ENCODE measurements at places on chromosomes 11 and 22.

DNA sequence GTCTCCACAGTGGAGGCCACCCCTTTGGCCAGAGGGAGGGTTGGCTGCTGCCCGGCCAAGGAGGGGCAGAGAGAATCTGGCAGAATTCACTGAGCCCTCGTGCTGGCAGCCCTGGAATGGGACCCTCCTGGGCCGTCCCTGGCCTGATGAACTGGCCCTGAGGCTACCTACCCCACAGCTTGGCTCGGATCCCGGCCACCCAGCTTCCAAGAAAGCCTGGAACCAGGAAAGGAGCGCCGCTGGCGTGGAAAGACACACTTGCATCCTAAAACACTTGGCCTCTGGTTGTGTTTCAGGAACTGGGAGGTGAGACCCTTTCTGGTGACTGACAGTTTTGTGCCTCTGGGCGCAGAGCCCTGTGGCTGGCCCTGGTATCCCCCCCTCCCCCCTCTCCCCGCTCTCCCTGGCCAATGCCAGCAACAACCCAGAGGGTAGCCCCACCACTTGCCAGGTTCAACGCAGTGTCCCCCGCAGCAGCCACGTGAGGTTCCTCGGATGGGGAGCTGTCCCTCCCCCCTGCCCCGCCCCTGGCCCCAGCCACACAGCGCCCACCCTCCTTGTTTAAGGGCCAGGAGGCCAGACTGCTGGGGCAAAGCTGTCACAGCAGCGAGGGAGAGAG is 693 bp downstream of the NFAM1 start:
- DNase-seq = no peak

- no peak for DNase-seq
These were observed 29.7 kb upstream of the ST14 start for GRCh38 chr11:130129922-130130321.

DNA sequence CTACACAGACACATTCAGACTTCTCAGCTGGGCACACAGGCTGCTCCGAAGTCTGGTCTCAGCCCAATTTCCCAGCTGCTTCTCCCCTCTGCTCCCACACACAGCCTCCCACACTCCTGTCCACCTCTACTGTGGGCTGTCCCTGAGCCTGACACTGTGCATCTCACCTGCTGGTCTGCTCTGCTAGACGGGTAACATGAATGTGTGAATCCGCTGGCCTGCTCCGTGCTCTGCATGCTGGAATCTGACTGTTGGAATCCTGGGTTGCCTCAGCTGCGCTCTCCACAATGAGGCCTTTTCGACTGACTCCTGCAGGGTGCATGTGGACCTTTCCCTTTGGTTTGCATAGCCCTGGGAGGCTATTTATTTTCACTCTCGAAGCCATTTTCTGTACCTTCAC is 489.5 kb upstream of the B3GAT1 start:
- no peak for DNase-seq

GRCh38 chr11:1310772-1311468 is 1.5 kb upstream of the TOLLIP start:
- peak; percentile 76 for DNase-seq

DNA sequence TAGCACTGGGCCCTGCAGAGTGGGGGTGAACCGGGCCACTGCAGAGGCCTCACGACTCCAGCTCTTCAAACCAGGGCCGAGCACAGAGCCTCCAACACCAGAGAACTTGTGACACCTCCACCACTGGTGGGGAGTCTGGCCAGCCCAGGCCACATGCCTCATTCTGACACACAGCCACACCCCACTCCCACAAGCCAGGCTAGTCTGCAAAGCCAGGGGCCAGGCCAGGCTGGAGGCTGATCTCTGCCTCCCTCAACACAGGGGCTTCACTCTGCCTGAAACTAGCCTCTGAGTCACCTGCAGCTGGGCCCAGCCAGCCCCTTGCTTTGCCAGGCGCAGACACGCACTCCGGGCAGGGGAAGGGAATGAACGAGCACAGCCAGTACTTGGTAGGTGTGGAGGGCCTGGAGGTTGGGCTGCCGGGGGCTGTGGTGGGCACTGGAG is 102.9 kb downstream of the MED15 start:
- DNase-seq = no peak

DNA sequence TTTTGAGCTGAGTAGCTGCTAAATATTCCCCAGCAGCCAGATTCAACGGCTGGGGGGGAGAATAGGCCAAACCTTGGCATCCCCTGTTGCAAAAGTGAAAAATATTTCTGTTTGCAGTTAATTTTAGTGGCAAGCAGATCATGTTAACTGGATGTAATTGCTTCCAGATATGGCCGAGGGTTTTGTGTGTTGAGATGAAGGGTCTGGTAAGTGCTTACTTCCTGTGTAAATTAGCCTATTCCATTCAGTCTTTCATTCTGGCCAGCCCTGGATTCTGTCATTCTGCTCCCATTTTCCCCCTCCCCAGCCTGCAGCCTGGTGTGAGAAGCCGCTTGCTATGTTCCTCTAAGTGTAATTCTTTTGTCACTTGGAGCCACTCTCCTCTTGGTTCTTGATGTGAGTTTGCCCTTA is 17.4 kb downstream of the ZBTB16 start:
- no peak for DNase-seq

GRCh38 chr11:68373189-68373814 is 60.9 kb downstream of the LRP5 start:
- no peak for DNase-seq

DNA sequence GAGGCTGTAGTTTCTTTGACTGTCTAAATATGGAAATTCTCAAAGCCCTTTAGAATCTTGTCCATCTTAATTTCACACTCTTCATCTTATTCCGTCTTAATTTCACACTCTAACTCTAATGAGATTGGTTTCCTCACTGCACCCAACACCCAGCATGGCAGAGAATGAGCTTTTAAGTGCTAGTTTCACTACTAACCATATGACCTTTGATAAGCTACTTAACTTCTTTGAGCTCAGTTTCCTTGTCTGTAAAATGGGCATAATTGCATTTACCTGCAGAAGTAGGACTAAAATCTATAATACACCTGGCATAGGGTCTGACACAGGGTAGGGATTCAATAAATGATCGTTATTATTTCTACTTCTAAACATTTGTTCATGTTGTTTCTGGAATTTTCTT is 30.4 kb downstream of the TBCEL start:
- DNase-seq = no peak

GRCh38 chr11:3200388-3201111 is 18.1 kb downstream of the MRGPRG start:
- no peak for DNase-seq

DNA sequence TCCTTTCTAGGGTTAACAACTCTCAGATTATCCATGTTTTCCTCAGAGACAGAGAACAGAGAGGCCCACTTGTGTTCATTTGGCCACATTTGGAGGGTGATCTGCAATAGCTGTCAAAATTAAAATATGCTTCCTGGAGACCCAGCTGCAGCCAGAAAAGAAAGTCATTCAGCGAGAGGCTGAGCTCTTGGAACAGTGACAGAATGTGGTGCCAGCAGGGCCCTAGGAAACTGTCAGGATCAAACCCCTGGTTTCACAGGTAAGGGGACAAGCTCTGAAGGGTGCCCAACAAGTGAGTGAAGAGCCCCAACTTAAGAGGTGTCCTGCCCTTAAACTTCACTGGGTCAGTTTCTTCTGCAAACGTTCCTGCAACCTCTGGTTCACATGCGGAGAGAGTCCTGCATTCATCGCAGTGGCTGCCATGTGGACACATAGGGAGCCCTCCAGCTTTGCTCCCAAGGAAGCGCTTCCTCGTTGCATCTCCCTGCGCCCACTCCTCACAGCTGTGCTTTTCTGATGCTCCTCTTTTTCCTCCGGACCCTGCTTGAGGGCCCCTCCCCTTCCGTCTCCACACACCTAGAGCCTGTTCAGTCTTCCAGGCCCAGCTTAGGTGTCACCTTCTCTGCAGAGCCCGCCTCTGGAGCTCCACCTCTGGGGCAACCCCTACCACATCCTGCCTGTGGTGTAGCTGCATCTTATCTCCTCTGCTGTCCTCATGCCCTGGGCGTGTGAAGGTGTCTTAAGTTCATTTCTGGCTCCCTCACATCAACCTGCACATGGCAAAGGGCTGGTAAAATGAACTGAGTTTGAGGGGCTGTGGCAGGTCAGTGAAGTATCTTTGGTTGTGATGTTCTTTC is 3.9 kb downstream of the UCP3 start:
- peak; percentile 89 for DNase-seq

GRCh38 chr11:13446444-13446843 is 16.6 kb downstream of the BTBD10 start:
- no peak for DNase-seq

- no peak for DNase-seq
These were observed 15.3 kb downstream of the KCNJ5 start for GRCh38 chr11:128906185-128907050.

- DNase-seq = no peak
These were observed 72.7 kb upstream of the ARFGAP3 start for GRCh38 chr22:42929838-42930155.

DNA sequence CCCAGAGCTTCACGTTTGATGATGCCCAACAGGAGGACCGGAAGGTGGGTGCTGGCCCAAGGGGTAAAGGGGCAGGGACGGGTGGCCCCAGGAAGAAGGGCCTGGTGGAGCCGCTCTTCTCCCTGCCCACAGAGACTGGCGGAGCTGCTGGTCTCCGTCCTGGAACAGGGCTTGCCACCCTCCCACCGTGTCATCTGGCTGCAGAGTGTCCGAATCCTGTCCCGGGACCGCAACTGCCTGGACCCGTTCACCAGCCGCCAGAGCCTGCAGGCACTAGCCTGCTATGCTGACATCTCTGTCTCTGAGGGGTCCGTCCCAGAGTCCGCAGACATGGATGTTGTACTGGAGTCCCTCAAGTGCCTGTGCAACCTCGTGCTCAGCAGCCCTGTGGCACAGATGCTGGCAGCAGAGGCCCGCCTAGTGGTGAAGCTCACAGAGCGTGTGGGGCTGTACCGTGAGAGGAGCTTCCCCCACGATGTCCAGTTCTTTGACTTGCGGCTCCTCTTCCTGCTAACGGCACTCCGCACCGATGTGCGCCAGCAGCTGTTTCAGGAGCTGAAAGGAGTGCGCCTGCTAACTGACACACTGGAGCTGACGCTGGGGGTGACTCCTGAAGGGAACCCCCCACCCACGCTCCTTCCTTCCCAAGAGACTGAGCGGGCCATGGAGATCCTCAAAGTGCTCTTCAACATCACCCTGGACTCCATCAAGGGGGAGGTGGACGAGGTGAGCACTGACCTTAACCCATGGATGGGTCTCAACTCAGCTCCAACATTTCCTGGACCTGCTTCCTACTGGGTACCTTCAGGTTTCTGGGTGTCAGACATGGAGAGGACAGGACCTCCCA is 2.0 kb downstream of the RIC8A start:
- DNase-seq = no peak

DNA sequence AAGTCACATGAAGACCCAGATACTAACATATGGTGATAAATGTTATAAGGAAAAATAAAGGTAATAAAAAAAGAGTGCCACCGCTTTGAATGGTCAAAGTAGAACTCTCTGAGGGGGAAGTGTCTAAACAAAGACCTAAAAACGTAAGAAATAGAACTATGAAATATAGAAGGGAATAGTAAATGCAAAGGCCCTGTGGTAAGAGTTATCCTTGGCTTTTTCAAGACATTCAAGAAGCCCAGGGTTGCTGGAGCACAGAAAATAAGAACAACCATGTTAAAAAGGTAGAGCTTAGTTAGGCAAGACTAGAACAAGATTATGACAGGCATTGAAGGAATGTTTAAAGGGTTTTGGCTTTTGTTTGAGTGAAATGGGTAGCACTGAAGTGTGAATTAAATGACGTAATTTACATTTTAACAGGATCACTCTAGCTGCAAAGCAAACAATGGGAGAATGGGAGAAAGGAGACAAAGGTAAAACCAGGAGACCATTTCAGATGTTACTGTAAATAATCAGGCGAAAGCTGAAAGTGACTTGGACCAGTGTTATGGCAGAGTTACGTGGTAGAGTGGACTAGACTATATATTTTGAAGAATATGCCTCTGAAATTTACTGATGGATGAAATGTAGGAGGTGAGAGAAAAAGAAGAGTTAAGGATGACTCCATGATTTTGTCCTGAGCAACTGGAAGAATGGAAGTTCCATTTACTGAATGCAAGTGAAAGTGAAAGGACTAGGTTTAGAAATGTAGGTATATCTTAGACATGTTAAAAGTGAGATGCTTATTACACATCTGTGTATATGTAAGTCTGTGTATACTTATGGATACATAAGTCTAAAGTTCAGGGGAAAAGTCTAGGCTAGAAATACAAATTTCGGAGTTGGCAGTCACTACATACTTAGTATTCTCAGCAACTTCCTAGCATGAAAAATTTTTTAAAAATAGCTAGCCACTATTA is 28.5 kb downstream of the BTBD10 start:
- no peak for DNase-seq

- no peak for DNase-seq
These were observed 79.5 kb downstream of the SC5D start for GRCh38 chr11:121372028-121372427.

- no peak for DNase-seq
These were observed 101.0 kb upstream of the SORL1-AS1 start for GRCh38 chr11:121553806-121554205.

GRCh38 chr11:87957961-87958360 is 217.3 kb downstream of the RAB38 start:
- no peak for DNase-seq

GRCh38 chr11:79159657-79160450 is 281.0 kb downstream of the TENM4 start:
- DNase-seq = no peak

GRCh38 chr11:76501526-76502202 is 56.8 kb downstream of the EMSY start:
- no peak for DNase-seq

GRCh38 chr11:122248131-122248530 is 132.1 kb upstream of the BLID start:
- DNase-seq = no peak

DNA sequence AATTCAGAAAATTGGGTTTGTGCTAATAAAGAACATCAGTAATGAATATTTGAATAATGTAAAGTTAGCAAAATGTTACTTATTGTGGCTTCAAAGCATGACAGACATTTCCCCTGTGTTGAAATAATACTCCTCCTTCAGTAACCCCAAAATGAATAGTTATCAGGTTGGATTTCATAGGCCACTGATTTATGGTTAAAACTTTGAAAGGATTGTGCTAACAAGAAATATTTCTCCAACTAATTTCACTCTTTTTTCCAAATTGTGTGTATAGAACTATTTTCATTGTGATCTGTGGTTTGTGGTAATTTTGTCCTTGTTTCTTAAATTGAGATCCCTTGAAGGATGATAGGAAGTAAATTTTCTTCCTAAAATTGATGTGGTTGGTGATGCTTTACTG is 7.9 kb downstream of the DDX10 start:
- DNase-seq = no peak

- DNase-seq = peak; percentile 60
These were observed 10.8 kb downstream of the LARGE2 start for GRCh38 chr11:45933131-45933831.

GRCh38 chr11:118379497-118379896 is 20.1 kb downstream of the UBE4A start:
- no peak for DNase-seq

GRCh38 chr11:44727373-44728287 is 868 bp downstream of the TSPAN18 start:
- DNase-seq = peak; percentile 81

- DNase-seq = no peak
These were observed 16.4 kb downstream of the MMP20 start for GRCh38 chr11:102608699-102609098.

- no peak for DNase-seq
These were observed 35.1 kb upstream of the ASPHD2 start for GRCh38 chr22:26393929-26394328.
